Left colon (tissue), 2 donors: ENCODE measurements at places on chromosomes 12 and 14. TPM values are rescaled to one million over a fixed set of nuclear protein-coding genes. Genes with fewer than 3 reads are reported as not detected.

Gene TAS2R20
- total RNA-seq, result 1.6 TPM

GRCh38 chr14:69392481-69392880 is 5.6 kb downstream of the ERH start:
- no peak for DNase-seq

- DNase-seq, result no peak
These were observed 33.3 kb upstream of the TBX5 start for GRCh38 chr12:114439261-114439683.

DNA sequence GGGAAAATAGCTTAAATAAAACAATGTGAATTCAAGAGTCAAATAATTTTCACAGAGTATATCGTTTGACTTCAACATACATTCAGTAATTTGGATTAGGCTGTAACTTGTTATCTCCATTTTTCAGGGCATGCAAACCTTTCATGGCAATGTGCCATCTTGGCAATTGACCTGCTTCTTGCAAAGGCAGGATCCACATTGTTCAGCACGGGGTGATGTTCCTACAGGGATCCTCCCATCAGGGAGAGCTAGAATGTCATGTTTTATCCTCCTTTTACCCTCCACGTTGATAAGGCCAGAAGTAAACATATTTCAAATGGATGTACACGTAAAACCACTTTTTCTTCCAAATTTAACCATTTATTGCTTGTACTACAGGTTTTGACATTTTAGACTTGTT is 314.4 kb downstream of the GALC start:
- no peak for DNase-seq

DNA sequence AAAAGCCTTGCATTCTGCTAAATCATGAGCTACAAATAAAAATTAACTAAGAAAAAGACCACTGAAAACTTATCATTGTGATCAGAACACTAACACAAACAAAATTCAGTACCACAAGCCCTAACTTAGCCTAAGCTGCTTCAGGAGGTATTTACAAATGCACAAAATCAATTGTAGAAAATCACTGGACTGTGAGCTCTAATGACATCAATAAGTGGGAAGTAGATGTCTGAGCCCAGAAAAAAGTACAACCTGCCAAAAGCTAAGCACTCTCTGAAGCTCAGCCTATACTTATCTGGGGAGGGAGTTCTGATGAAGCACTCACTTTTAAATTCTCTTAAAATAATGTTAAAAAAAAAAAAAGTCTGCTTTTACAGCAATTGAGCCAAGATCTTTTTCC is 92.9 kb downstream of the SLCO1B1 start:
- no peak for DNase-seq

DNA sequence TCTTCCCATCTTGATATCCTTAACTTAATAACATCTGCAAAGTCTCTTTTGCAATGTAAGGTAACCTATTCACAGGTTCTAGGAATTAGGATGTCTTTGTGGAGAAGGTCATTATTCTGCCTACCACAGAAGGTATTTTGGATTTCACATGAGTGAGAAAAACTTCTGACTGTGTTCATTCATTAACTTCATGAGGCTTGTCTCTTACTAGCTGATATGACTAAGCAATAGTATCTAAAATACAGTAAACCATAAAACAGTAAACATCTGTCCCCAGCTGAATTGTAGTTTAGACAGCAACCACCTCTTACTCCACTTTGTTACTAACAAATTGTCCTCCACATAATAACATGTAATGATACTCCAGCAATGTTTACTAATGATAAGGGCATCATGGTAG is 198.1 kb downstream of the SEC23A start:
- no peak for DNase-seq

DNA sequence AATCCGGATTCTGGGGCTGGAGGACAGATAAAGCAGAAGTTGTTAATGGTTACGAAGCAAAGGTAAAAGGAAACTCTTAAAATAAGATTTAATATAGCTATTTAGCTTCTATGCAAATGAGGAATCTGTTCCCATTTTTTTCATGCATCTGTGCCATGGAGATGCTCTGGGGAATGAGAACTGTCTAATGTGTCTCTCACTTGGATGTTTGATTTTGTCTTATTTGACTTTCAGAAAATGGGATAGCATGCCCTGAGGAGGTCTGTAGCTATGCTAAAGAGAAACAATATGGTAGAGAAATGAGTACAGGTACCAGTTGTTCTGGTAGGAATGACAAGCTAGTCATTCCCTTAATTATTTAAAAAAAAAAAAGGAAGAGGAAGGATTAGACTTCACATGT is 24.3 kb downstream of the C12orf76 start:
- DNase-seq, result no peak

- DNase-seq, result no peak
These were observed 181.4 kb upstream of the PWP1 start for GRCh38 chr12:107503887-107504885.

DNA sequence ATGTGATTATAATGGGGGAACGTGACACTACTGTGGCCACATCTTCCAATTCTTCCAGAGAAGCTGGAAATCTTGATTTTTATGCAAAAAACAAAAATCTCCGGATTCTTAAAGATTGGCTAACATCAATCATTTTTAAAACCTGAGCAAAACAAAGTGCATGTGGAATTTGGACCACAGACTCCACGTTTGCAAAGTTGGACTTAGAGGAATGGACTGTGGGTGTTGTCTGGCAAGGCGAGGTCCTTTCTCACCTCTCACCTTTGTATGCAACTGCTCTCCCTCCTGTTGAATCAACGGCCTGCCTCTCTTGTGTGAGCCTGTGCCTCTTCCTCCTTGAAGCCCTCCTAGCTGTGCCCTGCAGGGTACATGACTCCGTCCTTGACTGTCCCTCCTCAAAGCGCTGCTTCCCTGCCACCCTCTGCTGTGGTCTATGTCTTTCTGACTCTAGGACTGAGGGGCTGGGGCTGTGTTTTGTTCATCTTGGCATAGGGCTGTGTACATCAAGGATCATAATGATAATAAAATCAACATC is 122.4 kb downstream of the PHETA1 start:
- DNase-seq, result no peak

- no peak for DNase-seq
These were observed 29.5 kb downstream of the MEG3 start for GRCh38 chr14:100855256-100855930.

Gene RD3L
- not detected for total RNA-seq

Gene EXOC5
- total RNA-seq, result 47.0 TPM

Gene BEGAIN
- total RNA-seq, result 1.4 TPM

DNA sequence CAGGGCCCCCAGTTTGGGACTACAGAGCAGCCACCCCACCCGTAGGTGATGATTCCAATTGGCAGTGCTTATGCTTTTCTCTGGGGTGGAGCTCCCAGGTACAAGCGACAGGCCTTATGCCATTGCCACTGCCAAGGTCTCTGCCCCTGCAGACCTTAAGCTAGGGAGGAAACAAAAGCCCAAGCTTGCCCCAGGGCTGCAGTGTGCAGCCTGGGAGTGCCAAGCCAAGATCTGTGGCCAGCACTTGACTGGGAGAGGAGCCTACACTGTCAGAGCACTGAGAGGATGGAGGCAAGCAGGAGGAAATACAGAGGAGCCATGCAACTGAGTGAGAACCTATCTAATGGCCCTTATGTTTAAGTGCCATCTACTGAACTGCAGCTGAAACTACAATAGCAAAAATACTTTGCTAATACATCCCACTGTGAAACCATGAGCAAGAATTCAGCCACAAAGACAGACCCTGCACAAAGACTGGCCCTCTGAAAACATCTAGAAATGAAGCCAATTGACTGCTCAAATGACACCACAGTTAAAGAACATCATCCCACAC is 17.7 kb upstream of the ASCL1 start:
- no peak for DNase-seq

GRCh38 chr14:23077962-23078361 is 17.0 kb downstream of the ACIN1 start:
- no peak for DNase-seq

- no peak for DNase-seq
These were observed 649.8 kb downstream of the RPS29 start for GRCh38 chr14:48936362-48936761.

DNA sequence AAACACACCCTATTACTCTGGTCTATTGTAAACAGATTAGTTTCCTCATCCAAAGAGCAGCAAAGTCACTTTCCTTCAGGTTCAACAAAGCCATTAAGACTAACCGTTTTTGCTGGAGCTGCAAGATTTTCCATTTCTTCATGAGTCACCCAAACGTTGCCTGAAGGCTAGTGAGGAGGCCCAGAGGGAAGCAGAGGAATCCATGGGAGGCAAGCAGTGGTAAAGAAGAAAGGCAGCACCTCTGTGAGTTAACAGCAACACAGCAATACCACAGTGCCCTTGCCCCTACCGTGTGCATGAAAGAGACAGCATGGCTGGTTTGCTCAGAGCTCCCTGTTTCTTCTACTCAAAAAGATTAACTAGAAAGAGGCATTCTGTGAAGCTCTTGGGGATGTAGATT is 206.3 kb downstream of the ACSS3 start:
- no peak for DNase-seq

GRCh38 chr12:82593901-82594396 is 92.8 kb upstream of the TMTC2 start:
- no peak for DNase-seq

Gene KRT73
- total RNA-seq, result not detected

DNA sequence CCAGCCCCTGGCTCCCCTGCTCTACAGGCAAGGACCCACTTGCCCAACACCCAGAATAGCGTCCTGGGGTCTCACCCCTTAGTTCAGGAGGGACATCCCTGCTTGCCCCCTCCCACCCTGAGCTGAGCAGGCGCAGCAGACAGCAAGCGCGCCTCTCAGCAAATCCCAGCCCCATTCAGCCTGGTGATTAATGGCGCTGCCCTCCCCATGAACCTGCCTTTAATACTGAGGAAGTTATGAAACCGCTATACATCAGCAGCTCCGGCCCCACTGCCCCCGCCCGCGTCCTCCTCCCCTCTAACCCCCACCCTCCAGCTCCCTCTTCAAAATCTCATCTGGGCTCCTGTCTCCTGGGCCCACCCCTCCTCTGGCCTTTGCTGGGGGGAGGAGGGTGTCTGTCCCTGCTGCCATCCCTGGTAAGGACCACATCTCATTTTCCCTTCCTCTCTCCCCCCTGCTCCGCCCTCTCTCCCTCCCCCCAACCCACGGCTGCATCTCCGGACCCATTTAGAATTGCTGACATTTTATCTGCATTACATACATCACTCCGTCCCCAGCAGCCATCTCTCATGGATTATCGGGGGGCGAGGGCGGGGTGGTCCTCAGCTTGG is 7.1 kb upstream of the SMUG1 start:
- no peak for DNase-seq

Gene PDZRN4
- 0.12 TPM for total RNA-seq

DNA sequence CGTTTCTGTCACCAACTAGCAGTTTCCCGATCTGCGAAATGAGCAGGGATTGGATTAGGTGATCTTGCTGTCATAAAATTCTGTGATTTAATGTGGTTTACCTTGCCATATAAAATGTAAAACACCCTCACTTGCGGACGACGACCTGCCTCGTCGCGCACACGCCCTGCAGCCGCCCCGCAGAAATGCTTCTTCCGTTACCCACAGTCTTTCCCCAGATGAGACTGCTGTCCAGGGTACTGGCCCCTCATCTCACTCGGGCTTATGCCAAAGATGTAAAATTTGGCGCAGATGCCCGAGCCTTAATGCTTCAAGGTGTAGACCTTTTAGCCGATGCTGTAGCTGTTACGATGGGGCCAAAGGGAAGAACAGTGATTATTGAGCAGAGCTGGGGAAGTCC is 17.7 kb upstream of the FOXJ2 start:
- no peak for DNase-seq

Gene LTA4H
- total RNA-seq, result 59.1 TPM

GRCh38 chr12:87930627-87931026 is 98.6 kb downstream of the C12orf50 start:
- no peak for DNase-seq

Gene ISM2
- total RNA-seq, result not detected

DNA sequence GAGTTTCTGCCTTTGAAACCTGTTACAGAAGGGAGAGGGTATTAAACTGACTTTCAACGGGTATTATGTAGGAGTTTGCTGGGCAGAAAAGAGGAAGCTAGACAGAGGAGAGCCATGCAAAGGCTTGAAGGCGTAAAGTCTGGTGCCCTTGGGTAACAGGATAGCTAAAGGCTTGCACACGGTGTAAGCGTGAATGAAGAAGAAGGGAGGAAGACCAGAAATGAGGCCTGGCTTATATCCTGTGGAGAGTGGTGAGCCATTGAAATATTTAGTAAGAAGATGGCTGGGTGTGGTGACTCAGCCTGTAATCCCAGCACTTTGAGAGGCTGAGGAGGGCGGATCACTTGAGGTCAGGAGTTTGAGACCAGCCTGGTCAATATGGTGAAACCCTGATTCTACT is 22.6 kb downstream of the SUDS3 start:
- no peak for DNase-seq

DNA sequence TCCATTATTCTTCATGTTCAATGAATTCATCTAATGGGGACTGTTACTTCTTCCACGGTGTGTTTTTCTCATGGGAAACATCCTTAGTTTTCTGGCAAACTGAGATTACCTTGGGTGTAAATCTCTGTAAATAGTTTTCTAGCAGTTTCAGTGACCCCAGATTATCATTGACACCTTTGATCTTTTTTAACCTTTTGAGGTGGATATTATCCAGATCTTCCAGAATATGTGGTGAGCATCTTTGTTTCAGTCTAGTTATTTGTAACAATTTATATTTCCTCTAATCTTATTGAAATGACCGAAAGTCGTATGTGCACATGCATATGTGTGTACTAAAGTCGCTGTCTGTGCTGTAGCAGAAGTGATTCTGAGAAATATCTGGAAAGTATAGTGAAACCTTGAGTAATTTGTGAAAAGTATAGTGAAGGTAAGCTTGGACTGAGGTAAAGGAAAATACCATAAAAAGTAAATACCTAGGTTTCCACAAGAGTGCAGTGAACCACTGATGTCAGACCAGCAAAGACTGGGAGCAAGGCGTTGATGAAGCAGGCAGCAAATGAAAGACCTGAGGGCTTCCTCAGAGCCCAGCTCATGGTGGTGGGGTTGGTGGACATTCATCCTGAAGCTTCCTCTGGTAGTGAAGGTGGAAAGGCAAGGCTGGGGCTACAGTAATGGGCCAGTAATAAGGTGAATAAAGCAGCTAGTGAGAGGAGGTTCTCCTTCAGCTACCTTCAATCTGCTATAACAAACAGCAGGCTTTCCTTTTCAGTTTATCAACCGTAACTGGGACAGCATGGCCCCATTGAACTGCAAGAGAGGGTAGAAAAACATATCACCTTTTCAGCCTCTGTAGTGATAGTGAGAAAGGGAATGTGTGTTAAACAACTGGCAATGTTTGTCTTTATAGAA is 480.2 kb upstream of the FBXO33 start:
- DNase-seq, result no peak

Gene NFYB
- total RNA-seq, result 17.3 TPM

Gene TMEM30B
- 69.0 TPM for total RNA-seq

GRCh38 chr14:68780358-68781160 is 12.3 kb downstream of the ZFP36L1 start:
- peak; percentile 69 for DNase-seq

Gene NKX2-1
- total RNA-seq, result not detected

Gene WNT5B
- total RNA-seq, result 4.5 TPM
